CD4-positive, alpha-beta T cell treated with Interferon gamma for 1 hour (primary cell): ENCODE measurements at places on chromosomes 4 and X.

DNA sequence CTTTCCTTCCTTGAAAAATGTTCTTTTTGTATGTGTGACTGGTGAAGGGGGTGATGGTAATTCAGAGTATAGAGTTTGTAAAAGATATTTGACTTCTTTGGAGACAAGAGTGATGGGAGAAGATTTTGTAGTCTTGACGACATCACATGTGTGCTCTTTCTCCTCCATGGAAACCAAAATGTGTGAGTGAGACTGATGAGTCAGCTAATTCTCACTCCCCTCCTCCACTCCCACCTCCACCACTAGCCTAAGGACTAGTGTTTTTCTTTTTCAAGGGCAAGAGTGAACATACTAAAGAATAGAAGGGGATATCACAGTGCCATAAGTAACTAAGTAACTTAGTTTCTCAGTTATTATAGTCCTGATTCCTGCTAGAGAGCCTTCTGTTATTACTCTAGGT lies 14.0 kb upstream of the DGKK start:
- DNase-seq, result no peak

DNA sequence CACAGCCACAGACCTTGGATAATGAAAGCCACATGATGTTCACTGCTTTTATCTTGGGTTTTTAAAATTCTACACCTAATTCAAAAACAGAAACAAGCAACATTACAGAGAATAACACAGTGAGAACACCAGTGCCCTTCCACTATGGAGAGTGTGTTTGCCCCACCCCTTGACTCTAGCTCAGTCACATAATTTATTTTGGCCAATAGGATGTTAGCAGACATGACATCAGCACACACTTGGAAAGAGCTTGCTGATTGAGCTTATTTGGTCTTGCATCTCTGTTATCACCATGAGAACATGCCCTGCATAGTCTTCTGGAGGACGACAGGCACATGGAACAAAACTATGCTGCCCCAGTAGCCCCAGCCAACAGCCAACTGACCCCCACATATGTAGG lies 118.1 kb downstream of the HNRNPD start:
- no peak for DNase-seq

DNA sequence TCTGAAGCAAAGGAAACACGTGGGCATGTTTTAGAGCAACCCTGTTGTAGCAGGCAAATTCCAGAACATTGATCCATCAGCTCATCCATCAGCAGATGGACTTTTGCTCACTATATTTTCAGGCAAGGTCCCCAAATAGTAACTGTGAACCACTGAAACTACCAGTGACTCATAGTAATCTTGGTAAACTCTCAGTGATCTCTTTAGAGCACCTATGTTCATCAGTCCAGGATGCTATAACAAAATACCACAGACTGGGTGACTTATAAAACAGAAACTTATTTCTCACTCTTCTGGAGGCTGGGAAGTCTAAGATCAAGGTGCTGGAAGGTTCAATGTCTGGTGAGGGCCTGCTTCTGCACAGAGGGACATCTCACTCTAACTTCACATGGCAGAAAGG lies 28.9 kb upstream of the BTC start:
- no peak for DNase-seq

DNA sequence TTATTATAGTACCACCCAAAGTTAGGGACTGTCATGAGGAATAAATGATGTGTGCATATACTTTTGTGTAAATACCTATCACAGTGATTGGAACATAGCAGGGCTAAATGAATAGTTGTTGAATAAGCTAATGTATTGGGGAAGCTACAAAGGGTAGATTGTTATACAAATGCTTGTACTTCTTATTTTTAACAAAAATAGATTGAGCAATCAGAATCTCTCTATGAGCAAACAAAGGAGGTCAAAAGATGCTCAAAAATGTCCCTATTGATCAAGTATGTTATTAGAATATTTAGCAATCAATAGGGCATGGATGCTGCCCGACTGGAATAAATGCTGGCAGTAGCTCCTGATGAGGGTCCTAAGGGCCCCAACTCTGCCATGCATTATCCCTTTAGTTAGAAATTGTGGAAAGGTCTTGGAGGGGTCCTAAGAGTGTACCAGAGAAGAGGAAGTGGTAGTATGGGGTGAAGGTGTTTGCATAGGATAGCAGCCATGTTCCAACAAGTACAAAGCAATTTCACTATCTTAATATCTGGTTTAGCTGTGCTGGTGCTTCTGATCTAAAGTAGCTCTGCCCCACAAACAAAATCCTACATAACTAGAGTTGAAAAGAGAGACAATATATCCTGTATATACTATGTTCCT lies 33.1 kb upstream of the TAPT1 start:
- DNase-seq, result no peak

DNA sequence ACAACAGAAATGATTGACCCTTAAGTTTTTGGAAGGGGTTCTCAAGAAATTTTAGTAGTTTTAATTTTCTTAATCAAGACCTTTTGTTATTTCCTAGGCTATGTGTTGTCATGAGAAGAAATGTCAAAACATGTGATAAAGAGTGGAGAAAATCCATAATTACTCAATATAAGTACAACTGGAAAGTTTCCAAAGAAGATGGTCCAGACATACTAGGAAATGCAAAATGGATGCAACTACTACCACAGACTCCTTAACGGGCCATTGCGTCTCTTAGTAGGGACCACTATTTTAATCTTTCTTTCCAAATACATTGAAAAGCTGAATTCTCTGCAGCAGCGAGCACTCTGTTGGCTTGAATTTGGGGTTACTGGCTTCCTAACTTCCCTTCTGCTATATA lies 148.8 kb downstream of the NWD2 start:
- no peak for DNase-seq

DNA sequence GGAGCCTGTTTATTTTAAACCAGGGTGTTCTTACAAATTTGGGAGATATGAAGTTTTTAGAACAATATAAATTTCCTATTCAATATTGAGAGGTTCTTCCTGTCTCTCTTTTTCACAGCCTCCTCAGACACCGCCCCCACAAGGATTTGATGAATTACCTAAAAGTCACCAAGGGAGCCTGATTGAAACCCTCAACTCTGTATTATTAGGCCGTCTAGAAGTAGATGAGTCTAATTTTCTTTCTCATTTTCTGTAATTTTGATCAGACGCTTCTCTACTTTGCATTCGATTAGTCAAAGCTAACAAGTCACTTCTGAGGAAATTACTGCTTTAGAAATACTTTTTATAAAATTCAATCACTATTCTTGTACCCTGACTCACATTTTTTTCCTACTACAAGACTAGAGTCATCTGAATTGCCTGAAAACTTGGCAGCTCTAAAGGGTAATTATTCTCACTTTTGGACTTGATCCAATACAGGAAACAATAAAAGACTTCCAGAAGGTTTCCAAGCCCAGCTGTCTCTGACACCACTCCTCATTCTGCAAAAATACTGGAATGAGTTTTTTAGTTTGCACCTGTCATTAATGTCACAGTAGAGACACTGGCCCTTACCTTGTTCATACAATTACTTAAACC lies 111.2 kb downstream of the ELOVL6 start:
- DNase-seq, result no peak

DNA sequence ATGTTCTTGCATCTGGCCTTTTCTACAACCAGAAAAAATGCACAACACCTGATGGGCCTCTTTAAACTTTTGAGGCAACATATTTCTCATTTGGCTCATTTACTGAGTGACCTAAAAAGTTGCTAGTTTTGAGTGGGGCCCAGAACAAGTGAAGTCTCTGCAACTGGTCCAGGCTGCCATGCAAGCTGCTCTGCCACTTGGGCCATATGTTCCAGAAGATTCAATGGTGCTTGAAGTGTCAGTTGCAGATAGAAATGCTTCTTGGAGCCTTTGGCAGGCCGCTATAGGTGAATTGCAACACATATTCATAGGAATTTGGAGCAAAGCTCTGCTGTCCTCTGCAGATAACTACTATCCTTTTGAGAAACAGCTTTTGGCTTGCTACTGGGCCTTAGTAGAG lies 66.4 kb upstream of the RLIM start:
- no peak for DNase-seq

GRCh38 chr4:18934197-18934596 lies 912.6 kb upstream of the LCORL start:
- no peak for DNase-seq

- DNase-seq, result no peak
Measured at GRCh38 chr4:46432923-46433322, 43.0 kb upstream of the GABRA2 start.

- no peak for DNase-seq
Measured at GRCh38 chr4:183295711-183296110, 24.4 kb downstream of the CLDN22 start.

DNA sequence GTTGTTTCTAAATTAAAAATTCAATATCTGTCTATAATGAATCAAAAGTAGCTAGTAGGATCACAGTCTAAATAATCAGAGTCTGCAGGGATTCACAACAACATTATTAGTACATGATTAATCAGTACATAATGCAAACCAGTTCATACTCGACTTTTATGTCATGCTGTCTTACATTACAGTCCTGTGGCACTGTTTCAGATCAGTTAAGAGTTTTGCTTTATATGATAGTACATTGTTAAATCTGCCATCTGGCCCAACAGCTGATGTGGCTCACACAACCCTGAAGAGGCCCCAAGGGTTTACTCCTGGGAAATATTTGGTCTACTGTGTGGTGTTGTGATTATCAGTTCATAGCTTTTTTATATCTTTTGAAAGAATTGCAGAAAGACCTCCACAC lies 247.1 kb upstream of the ETNPPL start:
- DNase-seq, result no peak
